Activated T-helper 2 cell treated with anti-CD3 and anti-CD28 coated beads, Interferon-gamma antibody, Interleukin-2, Interleukin-4, amounts not matched to agents 10 μg/mL and 5 μg/mL and 100 μg/mL, durations not matched to agents 14 hours and 24 hours and 36 hours (primary cell): ENCODE measurements at places on chromosomes 4 and X. TPM values are rescaled to one million over a fixed set of nuclear protein-coding genes. Genes with fewer than 3 reads are reported as not detected.

DNA sequence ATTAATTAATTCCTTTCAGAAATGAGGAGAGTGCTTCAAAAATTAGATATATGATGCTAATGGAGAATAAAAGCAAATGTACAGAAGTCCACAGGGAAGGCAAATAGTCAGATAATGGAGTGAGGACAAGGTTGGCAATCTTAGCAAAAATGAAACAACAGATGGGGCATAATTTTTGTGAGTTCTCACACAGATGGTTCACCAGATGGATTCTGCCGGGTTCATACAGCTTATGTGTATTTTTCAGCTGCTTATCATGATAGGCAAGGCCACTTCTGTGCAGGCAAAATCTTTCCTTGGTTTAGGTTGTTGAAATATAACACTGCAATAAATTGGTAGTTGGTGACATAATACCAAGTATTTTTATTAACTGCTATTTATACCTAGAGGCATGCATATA is 1539.0 kb upstream of the IGFBP7 start:
- H3K4me1 ChIP-seq: no peaks in the 10 kb centered on the region
- no peak for DNase-seq
- no peak overlapping the region for H3K27ac ChIP-seq
- no peaks in the 10 kb centered on the region for H3K36me3 ChIP-seq

The HS6ST2 gene
- 0.25 and 0.30 TPM in 2 replicates for total RNA-seq

- no peak overlapping the region for H3K4me3 ChIP-seq
- H3K36me3 ChIP-seq: peaks cover 11% of the 10 kb centered on the region
- H3K27me3 ChIP-seq: peaks cover 6% of the 10 kb centered on the region
These were observed 20.2 kb upstream of the RASGEF1B start for GRCh38 chr4:81491943-81492342.

The CENPU gene
- total RNA-seq: 60.9 and 74.2 TPM in 2 replicates

The UGT8 gene
- total RNA-seq: 0.07 TPM in 1 of 2 replicates, not detected in the other

- no peak for DNase-seq
- no peak overlapping the region for H3K4me3 ChIP-seq
- H3K4me1 ChIP-seq: peaks cover 3% of the 10 kb centered on the region
- no peak overlapping the region for H3K27ac ChIP-seq
- peaks cover 5% of the 10 kb centered on the region for H3K36me3 ChIP-seq
- no peaks in the 10 kb centered on the region for H3K27me3 ChIP-seq
These were observed 12.5 kb downstream of the SNX25 start for GRCh38 chr4:185221912-185222311.

The L1CAM gene
- 0.83 and 0.98 TPM in 2 replicates for total RNA-seq

The PITX2 gene
- total RNA-seq: not detected in 2 replicates

DNA sequence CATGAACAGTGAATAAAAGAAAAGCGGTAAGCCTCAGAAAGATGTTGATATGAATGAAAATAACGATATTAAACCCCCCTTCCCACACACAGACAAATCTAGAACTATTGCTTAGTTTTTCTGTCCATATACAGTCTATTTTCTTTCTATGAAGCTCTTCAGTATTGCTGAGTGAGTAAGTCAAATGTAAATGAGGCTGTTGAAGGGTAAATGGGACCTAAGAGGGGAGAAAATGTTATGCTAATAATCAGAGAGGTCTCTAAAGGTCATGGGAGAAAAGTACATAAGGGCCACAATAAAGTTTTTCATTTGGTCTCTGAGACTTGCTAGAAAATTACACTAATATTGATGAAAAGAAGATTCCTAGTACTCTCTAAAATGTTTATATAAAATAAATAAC is 56.2 kb downstream of the PABPC4L start:
- DNase-seq: no peak
- no peak overlapping the region for H3K27ac ChIP-seq
- no peak overlapping the region for H3K4me3 ChIP-seq
- H3K36me3 ChIP-seq: no peaks in the 10 kb centered on the region
- no peaks in the 10 kb centered on the region for H3K27me3 ChIP-seq

GRCh38 chr4:56480691-56481090 is 13.3 kb downstream of the SRP72 start:
- no peaks in the 10 kb centered on the region for H3K27me3 ChIP-seq
- no peak for DNase-seq
- no peak overlapping the region for H3K4me3 ChIP-seq
- peaks cover 67% of the 10 kb centered on the region for H3K36me3 ChIP-seq
- peaks cover 2% of the 10 kb centered on the region for H3K4me1 ChIP-seq

GRCh38 chrX:54992911-54993622 is 921 bp downstream of the PFKFB1 start:
- no peaks in the 10 kb centered on the region for H3K36me3 ChIP-seq
- no peaks in the 10 kb centered on the region for H3K27me3 ChIP-seq
- no peak overlapping the region for H3K4me3 ChIP-seq
- no peak for DNase-seq

DNA sequence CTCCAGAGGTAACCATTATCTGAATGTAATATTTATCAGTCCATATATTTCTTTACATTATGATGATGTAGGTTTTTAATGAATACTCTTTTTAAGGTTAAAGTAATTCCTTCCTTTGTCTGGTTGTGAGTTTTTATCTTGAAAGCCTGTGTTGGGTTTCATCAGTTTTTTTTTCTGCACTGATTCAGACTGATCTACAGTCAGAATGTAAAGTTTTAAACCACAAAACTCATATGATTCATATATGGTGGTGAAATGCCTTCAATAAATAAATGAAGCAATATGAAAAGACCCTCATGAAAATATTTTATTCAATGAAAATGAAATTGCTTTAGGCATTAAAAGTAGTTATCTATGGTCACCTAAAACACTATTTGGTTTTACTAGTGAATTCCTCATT is 47.1 kb downstream of the SORBS2 start:
- no peaks in the 10 kb centered on the region for H3K27me3 ChIP-seq
- no peaks in the 10 kb centered on the region for H3K36me3 ChIP-seq
- no peak overlapping the region for H3K27ac ChIP-seq
- no peaks in the 10 kb centered on the region for H3K4me1 ChIP-seq
- H3K4me3 ChIP-seq: no peak overlapping the region

DNA sequence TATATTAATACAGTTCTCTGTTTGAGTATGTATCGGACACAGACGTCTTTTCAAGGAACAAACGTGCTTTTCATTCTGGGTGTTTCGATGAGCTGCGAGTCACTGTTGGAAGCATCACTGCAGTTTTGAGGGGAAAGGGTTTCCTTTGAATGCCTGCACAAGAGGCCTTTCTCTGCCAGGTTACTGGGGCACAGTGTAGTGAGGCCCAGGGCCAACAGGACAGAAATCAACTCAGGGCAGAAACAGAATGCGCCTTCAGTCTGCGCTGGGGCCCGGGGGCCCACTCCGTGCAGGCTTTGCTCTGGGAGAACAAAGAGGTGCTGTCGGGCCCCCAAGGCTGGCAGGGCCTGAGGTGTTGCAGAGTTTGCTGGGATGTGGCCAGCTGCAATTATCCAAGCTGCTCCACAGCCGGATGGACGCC is 2.3 kb upstream of the PPP2R3B start:
- DNase-seq: no peak
- no peaks in the 10 kb centered on the region for H3K4me1 ChIP-seq
- no peak overlapping the region for H3K4me3 ChIP-seq
- no peak overlapping the region for H3K27ac ChIP-seq

The ADH1B gene
- not detected in 2 replicates for total RNA-seq

- peaks cover 39% of the 10 kb centered on the region for H3K27me3 ChIP-seq
- peak; percentile 8 for DNase-seq
- H3K36me3 ChIP-seq: no peaks in the 10 kb centered on the region
- no peak overlapping the region for H3K27ac ChIP-seq
These were observed 775 bp downstream of the KCTD8 start for GRCh38 chr4:44447563-44448504.

- H3K36me3 ChIP-seq: no peaks in the 10 kb centered on the region
- no peaks in the 10 kb centered on the region for H3K27me3 ChIP-seq
- no peak overlapping the region for H3K4me3 ChIP-seq
- H3K27ac ChIP-seq: no peak overlapping the region
These were observed 165.9 kb upstream of the CENPE start for GRCh38 chr4:103364083-103364482.

The TMSB15C gene
- 3.3 and 4.7 TPM in 2 replicates for total RNA-seq

DNA sequence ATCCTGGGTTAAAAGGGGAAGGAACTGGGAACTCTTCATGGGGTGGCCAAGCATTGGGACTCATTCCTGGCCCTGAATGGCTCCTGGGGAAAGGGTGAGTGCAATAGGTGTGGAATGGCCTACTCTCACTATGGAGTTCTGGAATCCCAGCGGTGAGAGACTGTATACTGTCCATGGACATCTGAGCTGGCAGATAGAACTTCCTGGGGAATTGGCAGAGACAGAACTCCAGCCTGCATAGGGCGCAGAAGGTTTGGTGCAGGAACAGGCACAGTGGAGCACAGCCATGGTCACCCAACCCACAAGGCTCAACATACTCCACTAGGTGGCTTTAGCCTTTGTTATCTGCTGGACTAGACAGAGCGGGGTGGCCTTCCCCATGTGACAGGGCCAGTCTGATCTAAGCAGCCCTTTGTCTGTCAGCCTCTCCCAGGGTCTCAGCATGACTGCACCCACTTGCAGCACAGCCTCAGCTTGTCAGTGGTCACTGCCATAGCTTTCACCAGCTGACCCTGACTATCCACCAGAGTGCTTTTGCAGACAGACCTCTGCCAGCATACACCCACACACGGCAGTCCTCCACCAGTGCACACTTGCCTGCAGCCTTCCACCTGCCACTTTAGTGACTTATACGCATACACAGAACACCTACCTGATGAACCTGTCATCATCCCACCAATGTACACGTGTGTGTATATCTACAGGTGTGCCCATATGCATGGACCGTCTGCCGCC is 48.4 kb downstream of the TECRL start:
- no peaks in the 10 kb centered on the region for H3K27me3 ChIP-seq
- H3K36me3 ChIP-seq: no peaks in the 10 kb centered on the region
- H3K4me3 ChIP-seq: no peak overlapping the region
- H3K27ac ChIP-seq: no peak overlapping the region
- DNase-seq: no peak

The GLRB gene
- total RNA-seq: not detected in 2 replicates

The MAGEE1 gene
- 2.4 and 2.8 TPM in 2 replicates for total RNA-seq

DNA sequence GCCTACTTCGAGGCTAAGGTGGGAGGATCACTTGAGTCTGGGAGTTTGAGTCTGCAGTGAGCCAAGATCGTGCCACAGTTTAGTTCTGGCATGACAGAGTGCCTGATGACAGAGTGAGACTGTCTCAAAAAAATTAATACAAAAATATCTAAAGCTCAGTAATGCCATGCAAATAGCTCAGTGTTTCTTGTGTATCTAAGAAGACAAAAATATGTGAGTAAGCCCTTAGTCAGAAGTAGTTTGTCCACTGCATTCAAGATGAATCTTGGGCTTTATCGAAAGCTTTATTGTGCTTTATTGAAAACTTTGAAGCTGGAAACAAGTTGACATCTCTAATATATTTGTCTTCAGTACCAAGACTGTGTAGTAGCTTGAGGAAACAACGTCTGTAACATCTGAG is 115.9 kb downstream of the GPAT3 start:
- peaks cover 12% of the 10 kb centered on the region for H3K27me3 ChIP-seq
- H3K4me3 ChIP-seq: no peak overlapping the region
- no peaks in the 10 kb centered on the region for H3K4me1 ChIP-seq
- no peak overlapping the region for H3K27ac ChIP-seq
- no peaks in the 10 kb centered on the region for H3K36me3 ChIP-seq
- no peak for DNase-seq

The SPATA18 gene
- 0.16 TPM in 1 of 2 replicates, not detected in the other for total RNA-seq

The CLDN2 gene
- not detected in 2 replicates for total RNA-seq
